ENCODE measurements at places on chromosomes 7 and 10.

- no peak for DNase-seq
Observed at GRCh38 chr10:121002586-121003205, 151.5 kb downstream of the WDR11 start.

DNA sequence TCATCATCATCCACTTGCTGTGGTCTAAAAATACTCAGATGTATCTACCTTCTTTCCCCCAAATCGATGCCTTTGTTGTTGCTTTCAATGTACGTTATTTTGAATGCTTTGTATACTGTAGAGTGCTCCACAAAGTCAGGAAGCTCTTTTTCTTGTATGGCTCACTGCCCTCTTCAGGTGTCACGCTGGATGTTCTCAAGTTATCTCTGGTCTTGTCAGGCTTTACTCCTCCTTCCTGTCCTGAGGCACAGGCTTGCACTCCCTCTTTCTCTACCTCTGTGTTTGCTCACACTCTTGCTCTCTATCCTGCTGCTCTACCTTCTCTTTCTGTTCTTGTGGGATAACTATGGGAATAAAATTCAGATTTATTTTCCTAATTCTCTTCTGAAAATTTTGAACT, 381.3 kb downstream of the NRG3 start:
- no peak for DNase-seq

DNA sequence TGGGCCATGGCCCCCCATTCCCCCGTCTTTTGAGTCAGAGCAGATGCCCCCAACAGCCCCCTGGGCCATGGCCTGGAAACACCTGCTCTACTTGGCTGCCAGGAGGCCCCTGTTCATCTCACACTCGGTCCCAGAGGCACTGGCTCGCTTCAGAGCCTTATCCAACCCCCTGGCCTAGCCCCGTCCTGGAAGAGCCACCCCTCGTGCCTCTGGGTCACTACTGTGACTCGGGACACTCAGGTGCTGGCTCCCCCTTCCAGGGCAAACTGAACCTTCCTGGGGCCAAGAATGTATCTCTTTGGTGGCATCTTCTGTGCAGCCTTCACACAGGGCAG, 7.0 kb downstream of the POLR2J start:
- DNase-seq = no peak

GRCh38 chr10:58714409-58714808, 201.7 kb downstream of the BICC1 start:
- no peak for DNase-seq

DNA sequence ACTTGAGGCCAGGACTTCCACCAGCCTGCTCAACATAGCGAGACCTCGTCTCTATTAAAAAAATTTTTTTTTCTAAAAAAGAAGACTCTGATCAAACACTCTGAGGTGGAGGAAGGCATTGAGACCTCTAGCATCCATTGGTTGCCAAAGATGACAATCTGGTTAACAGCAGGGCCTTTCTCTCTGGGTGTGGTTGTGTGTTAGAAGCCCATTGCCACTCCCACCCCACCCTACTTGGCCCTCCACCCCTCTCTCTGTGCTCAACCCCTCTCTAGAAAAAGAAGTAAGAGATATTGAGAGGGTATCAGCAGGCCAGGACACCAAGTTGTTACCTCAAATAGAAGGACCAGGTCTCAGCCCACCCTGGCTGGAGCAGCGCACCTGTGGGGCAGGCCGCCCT, 57.4 kb upstream of the MXI1 start:
- peak; percentile 81 for DNase-seq

DNA sequence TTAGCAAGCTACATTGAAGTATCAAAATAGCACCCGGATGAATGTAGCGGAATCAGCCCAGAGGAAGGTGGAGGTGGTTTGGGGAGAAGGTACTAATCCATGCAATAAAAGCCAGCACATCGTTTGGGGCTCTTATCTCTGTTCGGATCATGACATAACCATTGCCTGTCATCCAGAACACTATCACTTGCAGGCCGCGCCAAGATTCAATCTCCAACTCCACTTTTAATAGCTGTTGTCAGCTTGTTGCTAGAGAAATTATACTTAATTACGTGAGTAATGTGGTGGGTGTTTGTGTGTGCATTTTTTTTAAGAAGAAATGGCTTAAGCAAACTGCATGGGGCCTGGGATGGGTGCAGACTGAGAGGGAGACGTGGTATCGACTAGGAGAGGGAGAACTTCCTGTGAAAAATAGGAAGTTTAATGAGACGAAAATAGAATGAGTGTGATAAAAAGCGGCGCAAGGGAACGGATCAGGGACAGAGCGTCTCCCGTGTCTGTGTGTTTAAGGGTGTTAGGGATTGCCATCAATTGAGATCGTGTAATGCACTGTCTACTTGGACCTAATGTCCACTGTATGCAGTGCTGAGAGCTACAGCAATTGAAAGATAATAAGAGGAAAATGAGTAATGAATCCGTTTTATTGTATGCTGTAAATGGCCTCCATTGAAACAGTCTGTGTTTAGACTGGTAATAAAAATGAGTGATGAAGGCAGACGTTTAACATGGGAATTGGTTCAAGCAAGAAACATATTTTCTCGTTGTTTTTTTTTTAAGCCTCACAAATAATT, 27.6 kb upstream of the SFMBT2 start:
- DNase-seq = no peak

DNA sequence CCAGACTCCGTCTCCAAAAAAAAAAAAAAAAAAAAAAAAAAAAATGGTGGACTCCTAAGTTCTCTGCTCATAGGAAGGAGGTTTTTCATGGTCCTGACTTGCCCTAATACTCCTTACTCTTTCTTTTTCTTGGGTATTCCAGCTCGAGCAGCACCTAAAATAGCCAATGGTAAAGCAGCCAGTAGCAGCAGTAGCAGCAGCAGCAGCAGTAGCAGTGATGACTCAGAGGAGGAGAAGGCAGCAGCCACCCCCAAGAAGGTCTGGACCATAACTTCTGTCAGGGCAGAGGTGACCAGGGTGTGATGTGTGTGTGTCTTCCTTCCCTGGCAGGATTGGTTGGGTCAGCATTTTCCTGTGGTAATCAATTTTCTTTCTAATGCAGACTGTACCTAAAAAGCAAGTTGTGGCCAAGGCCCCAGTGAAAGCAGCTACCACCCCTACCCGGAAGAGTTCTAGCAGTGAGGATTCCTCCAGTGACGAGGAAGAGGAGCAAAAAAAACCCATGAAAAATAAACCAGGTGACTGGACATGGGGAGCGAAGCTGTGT, 6.9 kb downstream of the NOLC1 start:
- no peak for DNase-seq

- DNase-seq = no peak
Observed at GRCh38 chr7:157577061-157577460, 240.3 kb downstream of the DNAJB6 start.

Data from hematopoietic multipotent progenitor cell treated with erythropoietin and hydrocortisone succinate and interleukin-3 and kit ligand, for 17 days (in vitro differentiated cells).